Right cardiac atrium (tissue), 5 donors: ENCODE measurements at places on chromosomes 3 and 15.
A peak's percentile ranks its signal among the peaks of the same experiment; 100 is the strongest.

DNA sequence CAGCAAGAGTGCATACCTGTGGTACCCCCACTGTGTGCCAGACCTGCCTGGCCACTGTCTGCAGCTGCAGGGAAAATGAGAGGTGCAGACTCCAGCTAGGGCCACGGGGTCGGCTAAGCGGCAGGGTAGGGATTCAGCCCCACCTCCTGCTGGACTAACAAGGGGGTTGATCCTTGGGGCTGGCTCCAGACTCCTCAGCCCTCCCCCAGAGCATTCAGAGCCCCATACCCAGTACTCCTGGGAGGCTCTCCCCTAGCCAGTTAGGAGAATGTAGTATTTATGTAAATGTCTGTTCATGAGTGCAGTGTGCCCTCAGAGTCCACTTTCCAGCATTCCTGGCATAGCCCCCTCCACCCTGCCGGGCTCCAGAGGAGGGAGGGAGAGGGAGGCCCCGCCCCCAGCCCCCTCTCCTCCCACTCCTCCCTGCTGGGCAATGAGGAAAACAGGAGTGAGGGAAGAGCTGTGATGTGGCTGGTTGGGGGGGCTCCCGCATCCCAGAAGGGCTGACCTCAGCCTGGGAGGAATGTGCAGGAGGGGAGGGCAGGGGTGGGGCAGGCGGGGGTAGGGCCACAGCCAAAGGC is 4.5 kb upstream of the SEMA3B start:
- peak; percentile 93 for DNase-seq

DNA sequence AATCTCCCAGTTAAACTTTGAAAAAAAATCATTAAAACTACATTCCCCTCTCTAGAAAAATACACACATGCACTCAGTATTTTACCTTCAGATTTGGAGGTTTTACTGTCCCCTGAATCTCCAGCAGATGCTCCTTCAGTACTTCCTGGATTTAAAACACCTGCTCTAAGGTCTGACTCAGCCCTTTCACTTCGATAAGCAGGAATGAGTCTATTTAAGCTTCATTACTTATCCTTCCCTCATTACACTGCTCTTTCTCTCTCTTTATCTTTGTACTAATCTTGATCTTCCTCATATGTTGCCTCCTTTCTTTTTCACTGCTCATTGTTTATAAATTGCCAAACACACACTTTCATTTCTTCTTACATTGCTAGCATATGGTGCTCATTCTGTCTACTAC is 443.9 kb downstream of the DIPK2A start:
- no peak for DNase-seq

- DNase-seq, result no peak
Observed at GRCh38 chr15:100171411-100171810, 170.4 kb downstream of the ADAMTS17 start.

DNA sequence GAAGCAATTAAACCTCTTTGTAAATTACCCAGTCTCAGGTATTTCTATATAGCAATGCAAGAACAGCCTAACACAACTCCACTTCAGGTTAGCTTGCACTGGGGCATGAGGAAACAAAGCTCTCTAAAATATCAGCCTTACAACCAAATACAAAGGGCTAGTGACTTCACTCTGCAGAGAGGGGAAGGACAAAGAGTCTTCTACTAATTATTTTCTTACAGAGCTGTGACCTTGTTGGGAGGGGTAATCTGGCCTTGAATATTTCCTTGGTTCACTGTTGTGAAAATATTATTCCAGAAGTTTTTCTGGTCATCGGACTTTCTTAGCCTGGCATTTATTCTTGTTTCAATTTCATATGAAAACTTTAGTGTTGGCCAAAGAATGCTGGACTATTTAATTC is 334.4 kb upstream of the CTNNB1 start:
- DNase-seq, result no peak

GRCh38 chr3:10279384-10280176 is 13.2 kb downstream of the GHRL start:
- no peak for DNase-seq

GRCh38 chr3:194739498-194740284 is 54.0 kb downstream of the FAM43A start:
- DNase-seq, result no peak

DNA sequence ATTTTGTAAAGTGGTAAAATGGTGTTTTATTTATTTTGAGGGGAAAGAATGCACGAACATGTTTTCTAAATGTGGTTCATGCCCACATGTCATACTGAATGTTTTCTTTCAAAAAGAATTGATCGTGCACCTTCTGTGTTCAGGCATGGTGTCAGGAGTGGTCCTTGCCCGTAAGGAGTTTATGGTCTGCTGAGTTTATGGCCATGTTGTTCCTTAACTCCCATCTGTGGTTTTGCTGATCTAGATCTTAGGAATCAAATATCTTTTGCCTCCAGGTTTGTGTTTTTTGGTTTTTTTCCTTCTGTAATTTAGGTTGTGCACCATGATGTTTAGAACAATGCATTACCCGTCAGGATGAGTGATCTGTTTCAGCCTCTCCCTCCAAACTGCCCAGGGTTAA is 304.4 kb upstream of the NR2E3 start:
- no peak for DNase-seq

- no peak for DNase-seq
Observed at GRCh38 chr3:133915685-133916658, 20.3 kb upstream of the RAB6B start.

DNA sequence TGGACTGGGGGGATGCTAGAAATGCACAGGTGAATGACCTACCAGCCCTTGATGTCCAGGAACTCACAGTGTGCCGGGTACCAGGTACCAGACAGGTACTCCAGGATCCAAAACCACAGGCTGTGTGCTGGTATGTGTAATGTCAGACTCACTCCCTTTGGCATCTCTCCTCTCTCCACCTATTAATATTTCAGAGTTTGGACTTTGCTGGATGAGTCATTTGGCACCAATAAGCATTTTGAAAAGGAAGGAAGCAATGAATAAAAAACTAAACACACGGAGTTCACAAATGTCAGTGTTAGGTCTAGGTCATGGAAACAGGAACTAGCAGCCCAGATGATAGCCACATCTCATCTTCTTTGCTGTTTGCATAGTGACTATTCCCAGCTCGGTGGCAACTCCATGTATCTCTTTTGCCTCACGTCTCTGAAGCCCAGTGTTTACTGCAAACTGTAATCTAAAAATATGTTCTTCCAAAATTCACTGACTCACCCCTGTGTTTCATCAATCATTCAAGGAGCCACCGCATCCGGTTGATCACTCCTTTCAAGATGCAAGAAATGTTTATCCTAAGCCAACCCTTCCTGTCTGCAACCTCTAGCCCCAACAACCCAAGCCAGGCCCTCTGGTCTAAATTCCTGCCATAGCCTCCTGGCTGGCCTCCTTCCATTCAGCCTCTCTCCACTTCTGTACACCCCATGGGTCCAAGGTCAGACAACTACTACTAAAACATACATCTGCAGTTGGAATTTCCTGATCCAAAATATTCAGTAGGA is 8.4 kb downstream of the ITGB5 start:
- DNase-seq, result peak; percentile 45

DNA sequence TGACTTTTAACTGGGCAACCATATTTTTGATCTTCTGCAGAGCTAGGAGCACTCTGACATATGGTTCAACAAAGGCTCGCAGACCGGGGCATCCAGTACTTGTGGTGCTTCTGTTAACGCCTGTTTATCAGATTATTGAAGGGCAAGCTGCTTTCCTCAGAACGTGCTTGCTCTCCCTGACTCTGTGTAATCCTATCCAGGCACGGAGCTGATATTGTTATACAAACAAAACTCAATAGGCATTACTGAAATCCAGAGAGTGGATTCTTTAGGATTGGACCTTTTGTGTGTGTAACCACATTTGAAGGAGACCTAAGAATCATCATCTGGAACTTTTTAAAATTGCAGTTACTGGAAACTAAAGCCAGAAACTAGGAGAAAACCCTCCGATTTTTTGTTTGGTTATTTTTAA is 246.5 kb downstream of the PTPRG start:
- DNase-seq, result peak; percentile 47

GRCh38 chr3:13477943-13478342 is 2.2 kb upstream of the HDAC11 start:
- DNase-seq, result no peak

DNA sequence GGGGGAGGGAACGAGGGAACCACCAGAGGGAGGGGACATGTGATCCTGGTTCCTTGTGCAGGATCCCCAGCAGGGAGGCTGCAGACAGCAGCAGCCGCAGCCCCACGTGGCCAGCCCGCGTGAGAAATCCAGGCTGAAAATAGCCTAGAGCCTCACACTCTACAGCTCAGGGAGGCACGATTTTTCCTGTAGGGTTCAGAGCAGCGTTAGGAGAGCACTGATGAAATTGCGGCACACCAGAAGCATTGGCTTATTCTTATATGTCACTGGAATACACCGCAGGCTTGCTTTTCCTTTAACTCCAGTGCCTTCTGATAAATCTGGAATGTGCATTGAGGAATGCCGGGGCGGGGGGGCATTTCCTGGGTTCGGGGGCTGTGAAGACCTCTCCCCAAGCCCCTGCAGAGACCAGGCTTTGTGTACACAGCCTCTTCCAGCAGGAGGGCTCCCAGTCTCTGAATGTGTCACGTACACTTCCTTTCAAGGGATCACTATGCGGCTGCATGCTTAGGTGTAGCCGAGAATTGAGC is 193.0 kb downstream of the ATP10A start:
- peak; percentile 84 for DNase-seq

DNA sequence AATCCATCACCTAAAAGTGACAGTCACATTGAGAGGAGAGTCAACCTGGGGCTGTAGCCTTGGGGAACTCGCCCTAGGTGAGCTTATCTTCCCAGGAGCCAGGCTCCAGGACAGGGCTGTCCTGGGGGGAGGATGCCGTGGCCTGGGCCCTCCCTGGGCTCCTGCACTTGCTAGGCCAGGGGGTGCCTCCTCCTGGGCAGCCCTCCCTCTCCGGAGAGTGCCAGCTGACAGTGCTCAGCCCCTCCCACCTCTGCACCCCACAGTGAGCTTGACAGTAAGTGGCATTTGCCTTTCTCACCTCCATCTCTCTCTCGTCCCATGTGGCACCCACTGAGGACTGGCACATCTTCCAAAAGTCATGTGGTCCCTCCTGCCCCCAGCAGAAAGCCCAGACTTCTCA is 19.1 kb downstream of the UROC1 start:
- no peak for DNase-seq

DNA sequence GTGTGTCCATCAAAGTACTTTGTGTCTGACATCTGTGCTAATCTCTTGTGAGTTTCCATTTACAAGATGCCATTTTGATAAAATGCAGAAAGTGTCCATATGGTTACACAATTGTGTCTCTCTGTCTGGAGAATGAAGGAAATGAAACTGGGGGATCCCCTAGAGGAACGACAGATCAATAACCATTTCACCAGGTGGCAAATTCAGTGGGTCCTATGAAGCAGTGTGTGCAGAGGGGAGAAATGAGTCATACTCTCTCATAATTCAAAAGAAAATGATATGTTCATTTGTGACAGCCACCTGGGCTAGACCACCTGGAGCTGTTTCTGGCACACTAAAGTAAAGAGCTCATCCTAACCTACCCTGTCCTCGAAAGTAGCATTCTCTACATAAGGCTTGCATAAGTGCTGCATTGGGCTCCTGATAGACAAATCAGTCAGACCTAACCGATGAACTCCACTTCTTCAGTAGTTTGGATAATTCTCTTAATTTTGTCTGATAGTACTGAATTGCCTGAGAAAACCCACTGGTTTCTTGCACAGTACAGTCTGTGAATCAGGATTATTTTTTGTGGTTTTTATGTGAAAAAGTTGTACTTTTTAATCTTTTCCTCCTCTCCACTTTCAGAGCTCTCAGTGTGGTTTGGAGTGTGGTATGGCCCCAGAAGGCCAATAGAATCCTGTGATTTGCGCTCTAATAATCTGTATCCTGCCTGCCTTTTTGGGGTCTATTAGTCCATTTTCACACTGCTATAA is 10.3 kb upstream of the CD47 start:
- no peak for DNase-seq

DNA sequence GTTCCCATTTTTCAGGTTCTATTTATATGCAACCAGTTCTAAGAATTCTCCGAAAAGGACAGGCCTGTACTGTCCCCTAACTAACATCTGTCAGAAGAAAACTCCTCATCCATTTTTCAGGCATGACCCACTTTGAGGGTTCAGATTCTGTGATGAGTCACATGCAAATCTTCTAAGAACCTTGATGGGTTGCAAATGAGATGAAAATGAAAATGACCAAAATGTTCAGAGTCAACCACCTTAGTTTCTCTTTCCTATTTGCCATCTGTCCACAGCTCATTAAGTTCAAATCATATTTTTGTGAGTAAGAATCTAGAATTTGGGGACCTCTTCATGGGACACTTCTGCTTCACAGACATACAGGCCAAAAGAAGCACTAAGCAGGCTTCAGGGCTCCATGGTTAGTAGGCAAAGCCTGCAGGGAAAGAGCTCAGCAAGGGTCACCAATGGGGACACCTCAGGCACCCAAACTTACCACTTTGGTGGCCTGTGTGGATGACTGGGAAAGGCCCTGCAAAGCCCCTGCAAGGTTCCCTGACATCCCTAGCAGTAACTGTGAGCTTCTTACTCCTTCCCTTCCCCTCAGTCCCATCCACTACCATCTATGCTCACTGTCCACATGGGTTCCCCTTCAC is 122.0 kb downstream of the WDR76 start:
- DNase-seq, result no peak

- DNase-seq, result no peak
Observed at GRCh38 chr3:45724911-45725310, 35.7 kb downstream of the SACM1L start.

GRCh38 chr3:3200632-3201212 is 21.2 kb upstream of the CRBN start:
- peak; percentile 16 for DNase-seq

DNA sequence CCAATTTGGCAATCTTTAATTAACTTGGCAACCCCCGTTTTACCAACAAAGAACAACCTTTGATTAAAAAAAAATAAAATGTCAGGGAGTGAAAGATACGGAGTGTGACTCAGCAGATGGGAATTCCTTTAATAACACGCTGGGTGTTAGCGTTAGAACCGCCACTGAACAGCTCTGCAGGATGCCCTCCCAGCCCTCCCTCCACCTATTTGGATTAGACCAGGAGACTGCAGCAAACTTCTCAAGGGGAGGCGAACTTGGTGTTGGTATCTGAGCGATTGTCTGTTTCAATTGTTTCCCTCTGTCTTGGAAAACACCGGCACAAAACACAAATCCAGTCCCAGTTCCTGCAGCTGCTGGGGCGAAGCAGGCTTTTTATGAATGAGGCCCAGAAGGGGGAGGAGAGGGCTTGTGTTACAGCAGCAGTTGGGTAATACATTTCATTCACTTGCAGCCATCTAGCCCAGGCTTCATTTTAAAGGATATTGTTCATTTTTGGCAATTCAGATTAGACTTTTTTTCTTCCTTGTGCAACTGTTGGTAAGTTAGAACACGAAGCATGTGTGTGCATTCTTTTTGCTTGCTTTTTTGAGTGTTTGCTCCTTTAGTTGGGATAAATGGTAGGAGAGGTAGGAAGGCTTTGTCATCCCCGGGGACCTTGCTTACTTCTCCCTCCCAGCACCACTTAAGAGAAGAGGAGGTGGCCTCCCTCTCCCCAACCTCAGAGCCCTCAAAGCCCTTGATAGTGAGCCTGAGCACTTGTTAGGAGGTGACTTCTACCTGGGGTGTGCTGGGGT is 152.3 kb downstream of the IGF1R start:
- DNase-seq, result peak; percentile 60

DNA sequence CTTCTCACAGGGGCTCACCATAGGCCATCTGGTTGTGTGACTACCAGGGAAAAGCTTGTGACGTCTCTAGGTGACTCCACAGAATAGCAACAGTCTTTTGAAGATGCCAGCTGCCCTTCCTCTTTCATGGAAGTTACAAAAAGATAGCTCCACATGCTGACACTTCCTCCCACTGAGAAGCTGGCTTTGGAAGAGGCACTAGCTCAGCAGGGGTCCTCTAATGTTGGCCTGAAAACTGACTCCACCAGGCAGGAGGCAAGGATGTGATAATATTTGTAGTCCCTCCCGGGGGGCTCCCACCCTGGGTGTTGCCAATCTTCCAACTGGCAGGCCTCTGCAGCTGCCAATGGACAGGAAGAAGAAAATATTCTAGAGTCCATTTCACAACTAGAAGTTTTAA is 343.5 kb downstream of the NEK10 start:
- no peak for DNase-seq
